Left forelimb (tissue), 1 donor: ENCODE measurements at places on chromosomes 4 and X.

DNA sequence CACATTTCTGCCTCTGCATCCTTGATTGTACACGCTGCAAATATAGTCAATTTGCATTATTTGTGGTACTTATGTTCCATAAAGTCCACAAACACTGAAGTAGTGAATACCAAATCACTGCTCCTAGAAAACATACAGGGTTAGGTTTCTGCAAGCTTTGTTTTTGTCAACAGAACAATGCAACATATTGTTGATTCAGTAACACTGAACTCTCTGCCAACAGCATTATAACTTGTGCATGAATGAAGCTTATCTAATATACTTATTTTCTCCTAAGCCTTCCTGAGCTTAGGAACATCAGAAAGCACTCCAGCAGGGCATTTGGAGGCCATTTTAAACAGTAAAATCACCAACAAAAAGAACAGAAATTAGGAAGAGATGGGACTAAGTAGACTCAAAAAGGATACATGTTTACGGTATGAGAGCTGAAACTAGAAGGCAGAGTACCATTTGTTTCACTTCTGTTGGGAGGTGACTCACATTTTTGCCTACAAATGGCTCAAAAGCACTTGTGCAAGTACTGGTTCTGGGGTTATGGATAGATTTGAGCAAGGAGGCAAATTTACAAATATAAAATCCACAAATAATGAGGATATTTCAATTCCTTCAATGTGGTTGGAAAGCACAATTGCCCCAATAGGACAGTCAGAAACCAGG, 14.1 kb downstream of the COX18 start:
- DNase-seq, result no peak

DNA sequence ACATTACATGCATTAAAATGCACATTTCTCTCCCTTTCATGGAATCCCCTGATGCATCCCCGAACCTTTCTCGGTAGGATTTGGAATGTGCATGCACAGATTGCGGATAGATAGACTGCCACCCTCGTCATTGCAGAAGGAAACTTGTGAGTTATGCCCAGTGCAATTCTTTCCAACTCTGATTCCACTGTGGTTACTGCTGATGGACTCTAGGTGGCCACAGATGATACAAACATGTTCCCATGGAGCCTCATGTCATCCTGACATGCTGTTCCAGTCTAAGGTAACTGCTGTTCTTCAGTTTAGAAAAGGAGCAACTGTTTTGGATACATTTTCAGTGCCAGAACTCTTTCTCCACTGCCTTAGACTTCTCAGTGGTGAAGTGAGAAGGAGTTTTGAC, 9.1 kb upstream of the VCX3B start:
- DNase-seq, result no peak

- DNase-seq, result no peak
These were observed 37.7 kb upstream of the C4orf17 start for GRCh38 chr4:99473131-99473530.

GRCh38 chrX:74259885-74260491, 44.0 kb upstream of the ZCCHC13 start:
- DNase-seq, result no peak

DNA sequence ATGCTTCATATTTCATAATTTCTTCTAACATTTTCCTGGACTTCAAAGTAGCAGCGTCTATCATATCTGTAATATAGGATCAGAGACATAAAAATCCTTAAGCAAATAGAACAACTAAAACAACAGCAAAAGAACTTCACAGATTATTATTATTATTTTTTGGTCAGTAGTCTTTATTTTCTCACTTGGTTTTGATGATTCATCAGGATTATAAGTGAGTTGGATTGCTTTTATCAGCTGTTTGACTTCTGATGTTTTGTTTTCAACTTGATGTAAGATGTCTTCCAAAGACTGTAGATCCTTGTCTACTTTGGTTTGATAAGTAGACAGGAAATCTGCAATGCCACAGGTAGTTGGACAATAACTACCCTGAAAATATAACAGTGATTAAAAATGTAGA, 623 bp downstream of the FGG start:
- no peak for DNase-seq

DNA sequence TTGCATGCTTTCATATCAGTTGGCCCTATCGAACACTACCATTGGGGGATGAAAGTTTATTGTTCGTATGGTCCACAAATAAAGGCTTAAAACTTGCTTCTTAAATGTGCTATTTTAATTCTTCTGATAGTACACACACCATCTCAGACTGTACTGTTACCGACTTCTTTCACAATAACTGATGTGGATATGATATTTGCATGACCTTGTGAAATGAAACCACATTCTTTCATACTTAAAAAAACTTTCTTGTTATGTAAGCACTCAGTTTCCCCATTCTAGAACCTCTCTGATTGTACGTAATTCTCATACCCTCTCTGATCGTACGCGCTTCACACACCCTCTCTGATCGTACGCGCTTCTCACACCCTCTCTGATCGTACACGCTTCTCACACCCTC, 12.0 kb upstream of the WDR19 start:
- no peak for DNase-seq

DNA sequence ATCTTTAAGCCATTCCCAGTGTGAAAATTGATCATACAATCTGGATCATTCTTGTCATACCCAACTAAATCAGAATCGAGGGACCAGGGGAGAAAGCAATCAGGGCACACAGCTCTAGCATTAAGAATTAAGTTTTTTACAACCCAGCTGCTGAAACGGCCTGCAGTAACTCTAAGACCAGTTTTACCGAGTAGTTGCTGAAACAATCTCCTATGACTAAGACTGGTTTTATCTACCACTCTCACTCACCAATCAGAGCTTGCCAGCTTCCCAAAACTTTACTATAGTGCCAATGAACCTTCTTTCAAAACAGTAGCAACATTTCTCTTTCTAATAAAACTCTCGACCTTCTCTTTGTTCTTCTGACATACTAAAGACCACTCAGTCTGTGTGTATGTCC, 2.8 kb upstream of the SAP30 start:
- DNase-seq, result no peak

GRCh38 chrX:40100141-40100536, 2.4 kb upstream of the BCOR start:
- DNase-seq, result no peak
